RPMI7951 (cell line): ENCODE measurements at places on chromosomes 2 and 18. TPM values are rescaled to one million over a fixed set of nuclear protein-coding genes. Genes with fewer than 3 reads are reported as not detected.
A peak's percentile ranks its signal among the peaks of the same experiment; 100 is the strongest.

LAMA1 gene
- total RNA-seq, result 0.98 and 1.2 TPM in 2 replicates

CCL20 gene
- total RNA-seq, result 2.2 and 3.8 TPM in 2 replicates

INO80C gene
- 1.7 and 3.4 TPM in 2 replicates for total RNA-seq

CLIP4 gene
- total RNA-seq, result 38.0 and 40.3 TPM in 2 replicates

ANKRD30B gene
- total RNA-seq, result 0.59 and 1.1 TPM in 2 replicates

FAM110C gene
- not detected in 2 replicates for total RNA-seq

UGT1A3 gene
- total RNA-seq, result not detected in 2 replicates

UCN gene
- total RNA-seq, result 0.48 and 2.1 TPM in 2 replicates

CYP26B1 gene
- total RNA-seq, result 3.5 and 4.3 TPM in 2 replicates

COL4A3 gene
- 0.29 and 1.2 TPM in 2 replicates for total RNA-seq

GRCh38 chr18:6728331-6728730, 1.2 kb upstream of the ARHGAP28 start:
- no peak for DNase-seq

DNA sequence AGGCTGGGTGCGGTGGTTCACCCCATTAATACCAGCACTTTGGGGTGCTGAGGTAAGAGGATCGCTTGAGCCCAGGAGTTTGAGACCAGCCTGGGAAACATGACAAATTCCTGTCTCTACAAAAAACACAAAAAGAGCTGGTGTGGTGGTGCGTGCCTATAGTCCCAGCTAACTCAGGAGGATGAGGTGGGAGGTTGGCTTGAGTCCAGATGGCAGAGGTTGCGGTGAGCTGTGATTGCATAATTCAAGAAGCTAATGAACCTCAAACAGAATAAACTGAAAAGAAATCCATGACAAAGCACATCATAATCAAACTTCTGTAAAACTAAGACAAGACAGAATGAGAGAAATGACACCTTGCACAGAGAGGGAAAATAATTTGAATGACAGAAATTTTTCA, 54.8 kb downstream of the SEMA4F start:
- DNase-seq, result peak; percentile 76

GRCh38 chr18:46559946-46560670, 96.9 kb downstream of the LOXHD1 start:
- DNase-seq, result no peak

DNA sequence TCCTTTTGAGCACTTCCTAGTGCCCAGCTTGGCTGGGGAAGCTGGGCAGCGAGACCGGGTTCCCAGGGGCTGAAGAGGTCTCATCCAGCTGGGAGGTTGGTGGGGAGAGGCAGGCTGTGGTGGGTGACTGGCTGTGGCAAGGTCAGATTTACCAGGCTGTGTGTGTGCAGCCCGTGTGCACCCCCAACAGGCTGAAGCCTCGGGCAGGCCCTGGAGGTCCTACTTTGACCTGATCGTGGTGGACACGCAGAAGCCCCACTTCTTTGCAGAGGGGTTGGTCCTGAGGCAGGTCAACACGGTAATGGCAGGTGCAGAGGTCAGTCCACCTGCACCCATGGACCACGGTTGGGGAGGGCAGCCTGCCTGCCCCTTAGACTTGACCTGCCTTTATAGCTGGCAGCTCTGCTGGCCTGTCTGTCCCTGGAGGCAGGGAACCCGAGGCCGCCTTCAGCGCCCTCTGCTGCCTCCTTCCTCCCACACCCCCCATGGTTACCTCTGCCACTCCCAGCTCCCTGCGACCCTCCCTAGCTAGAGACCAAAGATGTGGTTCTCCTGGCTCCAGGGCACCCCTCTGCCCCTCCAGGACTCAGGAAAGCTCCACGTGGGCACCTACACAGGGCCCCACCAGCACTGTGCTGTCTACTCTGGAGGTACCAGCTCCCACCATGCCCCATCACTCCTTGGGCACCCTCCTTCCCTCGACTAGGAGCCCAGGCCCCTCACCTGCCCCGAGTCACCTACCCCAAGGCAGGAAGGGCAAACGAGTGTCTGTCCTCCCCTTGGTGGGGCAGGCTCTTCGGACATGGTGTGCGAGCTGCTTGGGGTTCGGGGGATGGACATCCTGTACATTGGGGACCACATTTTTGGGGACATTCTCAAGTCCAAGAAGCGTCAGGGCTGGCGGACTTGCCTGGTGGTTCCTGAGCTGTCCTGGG, 4.0 kb downstream of the NT5DC4 start:
- DNase-seq, result no peak

- no peak for DNase-seq
These were observed 18.7 kb downstream of the TMEM178A start for GRCh38 chr2:39684464-39684863.

- no peak for DNase-seq
These were observed 479.9 kb upstream of the NXPH2 start for GRCh38 chr2:139260052-139260430.

DNA sequence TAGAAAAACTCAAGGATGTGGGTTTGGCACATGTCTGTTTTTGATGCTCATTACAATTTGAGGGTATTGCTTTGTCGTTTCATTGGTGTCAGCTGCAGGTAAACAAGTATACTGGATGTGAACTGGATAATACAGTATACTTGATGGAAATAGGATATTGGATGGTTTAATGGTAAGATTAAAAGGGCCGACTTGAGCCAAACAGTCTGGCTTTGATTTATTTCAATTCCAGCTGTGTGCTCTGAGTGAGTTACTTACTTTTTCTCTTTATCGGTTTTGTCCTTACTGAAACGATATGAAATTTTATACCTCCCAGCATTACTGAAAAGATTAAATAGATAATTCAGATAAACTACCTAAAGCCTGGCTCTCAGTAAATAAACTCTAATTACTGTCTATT, 227.6 kb downstream of the ASXL3 start:
- no peak for DNase-seq

GRCh38 chr18:76855594-76855993, 33.2 kb downstream of the ZNF236 start:
- no peak for DNase-seq

GRCh38 chr2:8103085-8103708, 578.7 kb upstream of the ID2 start:
- DNase-seq, result no peak

DNA sequence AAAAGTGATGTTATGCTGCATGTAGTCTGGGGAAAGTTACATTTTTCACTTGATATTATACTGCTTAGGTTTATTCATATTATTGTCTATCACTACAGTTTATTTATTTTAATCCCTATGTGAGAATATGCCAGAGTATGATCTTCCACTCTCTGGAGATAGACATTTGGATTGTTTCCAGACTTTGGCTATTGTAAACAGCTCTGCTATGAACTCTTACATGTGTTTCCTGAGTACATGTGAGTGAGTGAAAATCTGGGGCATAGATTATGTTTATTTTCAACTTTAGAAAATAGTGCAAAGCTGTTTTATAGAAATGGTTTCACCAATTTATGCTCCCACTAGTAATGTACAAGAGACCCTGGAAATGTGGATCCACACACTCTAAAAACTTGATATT, 49.0 kb upstream of the EPAS1 start:
- DNase-seq, result no peak

DNA sequence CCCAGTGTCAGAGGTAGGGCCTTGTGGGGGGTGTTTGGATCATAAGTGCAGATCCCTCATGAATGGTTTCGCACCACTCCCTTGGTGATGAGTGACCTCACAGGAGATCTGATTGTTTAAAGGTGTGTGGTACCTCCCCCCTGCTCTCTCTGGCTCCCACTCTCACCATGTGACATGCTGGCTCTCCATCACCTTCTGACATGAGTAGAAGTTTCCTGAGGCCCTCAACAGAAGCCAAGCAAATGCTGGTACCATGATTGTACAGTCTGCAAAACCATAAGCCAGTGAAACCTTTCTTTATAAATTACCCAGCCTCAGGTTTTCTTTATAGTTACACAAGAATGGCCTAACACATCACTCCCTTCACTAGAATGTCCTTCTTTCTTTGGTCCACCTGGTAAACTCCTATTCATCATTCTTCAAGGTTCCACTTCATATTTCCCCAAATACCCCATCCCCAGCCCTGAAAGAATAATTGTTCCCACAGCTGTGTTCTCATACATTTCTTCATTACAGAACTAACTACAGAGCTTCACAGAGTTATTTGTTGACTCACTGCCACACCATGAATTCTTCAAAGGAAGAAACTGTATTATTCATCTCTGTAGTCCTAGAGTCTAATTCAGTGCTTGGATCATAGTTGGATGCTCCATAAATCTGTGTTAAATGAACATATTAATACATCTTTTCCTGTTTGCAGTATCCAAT, 81.2 kb upstream of the STK17B start:
- peak; percentile 48 for DNase-seq

GRCh38 chr18:52337276-52337675, 2.7 kb upstream of the DCC start:
- DNase-seq, result peak; percentile 5

DNA sequence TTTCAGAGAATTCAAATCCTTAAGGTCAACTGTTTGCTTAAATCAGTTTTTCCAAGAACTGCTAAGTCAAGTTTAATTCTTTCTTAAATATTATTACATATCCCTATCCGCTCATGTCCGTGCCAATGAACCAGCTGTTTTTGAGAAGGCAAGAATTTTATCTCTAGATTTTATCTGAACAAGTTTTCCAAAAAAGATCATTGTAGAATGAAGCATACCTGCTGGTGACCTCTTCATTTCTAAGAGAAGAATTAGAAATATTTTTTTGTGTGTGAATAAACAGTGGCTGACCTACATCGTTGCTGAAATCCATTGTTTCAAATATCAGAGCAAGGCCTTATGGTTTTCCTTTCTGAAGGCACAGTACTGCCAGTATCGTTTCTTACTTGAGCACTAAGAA, 58.4 kb upstream of the RND3 start:
- no peak for DNase-seq

DNA sequence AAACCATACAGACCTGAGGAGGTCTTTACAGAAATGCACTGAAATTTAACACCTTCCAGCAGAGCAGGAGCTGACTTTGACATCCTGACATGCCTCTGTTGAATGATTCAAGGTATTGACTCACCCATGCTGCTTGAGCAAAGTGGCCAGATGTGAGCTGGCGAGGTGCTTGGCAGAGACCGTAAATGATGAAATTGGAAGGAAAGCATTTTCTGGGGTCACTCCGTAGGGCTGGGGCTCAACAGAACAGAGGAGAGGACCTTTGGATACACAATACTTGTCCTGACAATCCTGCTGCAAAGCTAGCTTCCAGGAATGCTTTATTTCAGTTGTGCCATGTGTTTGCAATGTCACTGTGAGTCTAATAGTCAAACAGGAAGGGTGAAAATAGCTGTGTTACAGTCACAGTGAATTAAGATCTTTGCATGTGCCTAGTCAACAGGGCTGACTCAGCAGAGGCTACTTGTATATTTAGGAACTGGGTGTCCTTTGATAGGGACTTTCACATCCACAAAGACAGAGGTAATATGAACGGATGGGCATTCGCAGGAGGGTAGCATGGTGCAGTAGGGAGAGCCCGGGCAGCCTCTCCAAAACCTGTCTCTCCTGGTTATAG, 31.6 kb upstream of the NCK2 start:
- DNase-seq, result peak; percentile 69

DNA sequence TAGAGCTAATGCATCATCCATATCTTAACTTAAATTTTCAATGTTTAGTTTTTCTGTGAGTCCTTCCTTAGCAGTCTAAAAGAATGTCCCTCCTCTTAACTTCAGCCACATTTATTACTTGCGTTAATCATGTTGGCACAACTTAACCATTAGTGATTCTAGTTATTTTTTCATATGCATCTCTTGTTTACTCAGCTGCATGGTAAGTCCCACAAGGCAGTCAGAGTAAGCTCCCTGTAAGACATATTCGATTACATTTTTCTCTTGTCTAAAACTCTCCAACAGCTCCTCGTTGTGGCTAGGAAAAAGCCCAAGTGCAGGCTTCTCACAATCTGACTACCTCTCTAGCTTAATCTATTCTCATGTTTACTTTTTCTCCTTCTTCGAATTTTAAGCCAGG, 2045.3 kb upstream of the PIK3C3 start:
- DNase-seq, result no peak

DNA sequence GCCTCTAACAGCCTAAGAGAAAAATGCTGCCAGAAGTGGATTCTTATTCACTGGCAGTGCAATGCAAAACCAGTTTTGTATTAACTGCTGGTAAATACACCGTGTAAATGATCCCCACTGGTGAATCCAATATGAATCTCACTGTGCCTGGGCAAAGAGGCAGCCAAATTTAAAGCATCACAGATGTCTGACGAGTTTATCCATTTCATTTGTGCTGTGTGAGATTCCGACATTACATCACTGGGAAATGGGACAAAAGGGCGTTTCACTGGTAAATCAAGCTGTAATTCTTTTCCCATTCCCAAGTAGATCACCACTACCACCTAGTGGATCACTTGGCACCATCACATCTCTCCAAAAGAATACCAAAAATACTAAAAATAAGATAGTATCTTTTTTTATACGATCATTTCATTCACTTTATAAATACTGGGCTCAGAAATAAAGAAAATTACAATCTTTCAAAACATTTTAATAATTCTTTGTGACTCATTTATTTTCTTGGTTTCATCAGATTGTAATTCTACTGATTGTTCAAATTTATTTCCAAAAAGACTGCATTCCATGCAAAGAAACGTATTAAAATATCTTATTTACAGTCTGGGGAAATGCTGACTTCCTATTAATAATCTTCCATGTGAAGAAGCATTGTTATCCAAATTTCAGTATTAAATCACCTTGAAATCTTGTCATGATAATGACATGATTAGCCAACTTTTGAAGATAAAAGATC, 125.6 kb downstream of the GRB14 start:
- DNase-seq, result peak; percentile 53

DNA sequence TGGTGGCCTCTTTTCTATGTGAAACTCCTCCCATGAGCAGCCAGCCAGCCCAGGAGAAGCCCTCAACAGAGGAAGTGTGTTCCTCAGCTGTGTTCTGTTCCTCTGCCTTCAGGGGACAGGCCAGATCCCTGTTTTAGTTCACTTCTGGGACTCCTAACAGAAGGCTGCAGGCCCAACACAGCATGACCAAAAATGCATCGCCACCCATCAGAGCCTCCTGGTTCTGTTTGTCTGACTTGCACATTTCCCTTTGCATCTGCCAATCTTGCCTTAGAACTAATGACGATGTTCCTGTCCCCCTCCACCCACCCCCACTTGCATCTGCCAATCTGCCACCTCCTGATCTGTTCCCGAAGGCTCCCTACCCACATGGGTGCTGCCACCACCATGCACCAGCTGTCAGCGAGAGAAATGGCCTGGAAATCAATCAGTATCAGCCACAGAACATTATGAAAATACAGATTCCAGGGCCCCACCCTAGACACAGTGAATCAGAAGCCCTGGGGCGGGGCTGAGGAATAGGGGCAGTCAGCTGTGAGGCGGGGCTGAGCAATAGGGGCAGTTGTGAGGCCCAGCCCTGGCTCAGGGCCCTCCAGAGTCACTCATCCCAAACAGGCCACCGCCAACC, 51.0 kb downstream of the FAM168B start:
- DNase-seq, result no peak

GRCh38 chr2:182816866-182817265, 49.6 kb downstream of the FRZB start:
- no peak for DNase-seq

GRCh38 chr18:9614401-9615279, at the start of gene PPP4R1:
Gene PPP4R1, minus strand, starts transcription at chr18:9614559. Its CDS starts 75 bp downstream, at chr18:9614484.
- peak; percentile 67 for DNase-seq

DNA sequence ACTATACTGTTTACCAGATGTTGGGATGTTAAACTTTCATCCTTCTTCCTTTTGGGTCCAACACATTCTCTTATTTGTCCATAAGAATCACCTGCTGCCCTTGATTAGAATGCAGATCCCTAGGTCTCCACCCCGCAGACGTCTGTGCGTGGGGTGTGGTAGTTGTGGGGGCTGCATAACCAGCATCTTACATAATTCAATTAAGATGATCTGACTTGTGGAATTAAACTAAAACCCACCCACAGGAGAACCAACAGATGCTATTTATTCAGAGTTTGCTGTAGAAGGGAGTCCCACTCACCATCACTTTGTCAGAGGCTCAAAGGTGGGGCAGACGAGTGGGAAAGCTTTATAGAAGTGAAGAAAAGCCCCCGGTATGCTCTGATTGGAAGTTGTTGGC, 1.6 kb upstream of the KLHL23 start:
- DNase-seq, result no peak
